ENCODE measurements at places on chromosomes 3 and 15.

GRCh38 chr15:39403640-39404117, 177.2 kb upstream of the THBS1 start:
- no peak for DNase-seq

DNA sequence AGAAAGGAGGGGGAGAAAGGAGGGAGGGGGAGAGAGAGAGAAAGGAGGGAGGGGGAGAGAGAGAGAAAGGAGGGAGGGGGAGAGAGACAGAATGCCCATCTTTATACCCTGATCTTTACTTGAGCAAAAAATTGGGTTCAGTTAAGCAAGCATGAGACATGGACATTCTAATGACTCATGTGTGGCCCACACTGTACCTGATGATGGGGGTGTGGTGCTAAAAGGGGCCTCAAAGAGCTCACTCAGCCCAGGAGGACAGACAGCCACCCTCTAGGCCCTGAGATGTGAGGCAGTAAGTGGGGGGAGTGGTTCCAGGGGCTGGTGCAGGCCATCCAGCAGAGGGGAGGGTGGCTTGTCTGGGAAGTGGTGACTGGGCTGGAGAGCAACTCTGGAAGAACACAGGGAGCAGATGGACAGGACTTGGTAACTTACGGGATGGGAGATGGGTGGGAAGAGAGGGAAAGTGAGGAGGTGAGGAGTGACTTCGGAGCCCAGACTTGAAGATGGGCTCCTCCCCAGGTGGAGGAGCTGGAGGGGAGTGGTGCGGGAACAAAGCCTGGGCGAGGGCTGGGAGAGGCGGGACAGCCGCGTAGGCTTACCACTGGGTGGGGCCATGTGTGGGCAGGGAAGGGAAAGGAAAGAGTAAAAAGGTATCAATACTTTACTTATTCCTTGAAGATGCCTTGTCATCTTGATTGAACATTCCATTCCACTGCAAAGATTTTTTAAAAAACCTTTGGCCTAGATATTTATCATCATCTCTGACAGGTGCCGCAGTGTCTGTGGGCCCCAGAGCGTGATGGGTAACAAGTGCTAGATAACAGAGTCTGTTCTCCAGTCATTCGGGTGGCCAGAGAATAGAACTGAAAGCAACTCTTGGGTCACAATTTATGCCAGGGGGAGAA, 32.3 kb downstream of the TSPAN3 start:
- DNase-seq, result no peak

- DNase-seq, result no peak
These were observed 146.3 kb upstream of the SOX2 start for GRCh38 chr3:181565416-181565815.

DNA sequence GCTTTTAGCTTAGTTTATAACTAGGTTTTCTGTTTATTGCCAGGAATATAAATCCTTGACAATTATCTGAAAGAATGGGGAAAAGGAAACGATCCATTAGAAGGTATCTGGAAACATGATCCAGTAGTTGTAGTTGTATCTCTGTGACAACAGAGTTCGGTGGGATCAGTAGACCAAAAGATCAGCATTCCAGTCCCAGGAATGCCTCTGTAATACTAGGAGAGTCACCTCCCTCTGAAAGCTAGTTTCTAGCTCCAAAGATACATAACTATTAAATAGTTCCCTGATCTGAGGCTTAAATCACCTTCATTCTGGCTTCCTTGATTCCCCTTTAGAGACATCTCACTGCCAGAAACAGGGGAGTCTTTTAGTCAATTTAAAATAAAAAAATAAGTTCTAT, 34.1 kb downstream of the MB21D2 start:
- no peak for DNase-seq

DNA sequence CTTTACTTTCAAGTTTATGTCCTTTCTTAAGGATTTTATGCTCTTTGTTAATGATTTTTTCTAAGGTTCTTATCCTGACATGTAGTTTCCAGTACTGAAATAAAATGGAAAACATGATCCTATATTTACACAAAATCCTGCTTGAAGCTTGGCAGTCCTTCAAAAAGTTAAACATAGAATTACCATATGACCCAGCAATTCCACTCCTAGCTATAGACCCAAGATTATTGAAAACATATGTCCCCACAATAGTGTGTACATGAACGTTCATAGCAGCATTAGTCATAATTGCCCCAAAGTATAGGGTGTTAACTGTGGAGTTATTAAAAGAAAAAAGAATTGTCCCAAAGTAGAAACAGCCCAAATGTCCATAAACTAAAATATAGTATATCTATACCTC, 33.2 kb downstream of the ITGB5 start:
- DNase-seq, result no peak

DNA sequence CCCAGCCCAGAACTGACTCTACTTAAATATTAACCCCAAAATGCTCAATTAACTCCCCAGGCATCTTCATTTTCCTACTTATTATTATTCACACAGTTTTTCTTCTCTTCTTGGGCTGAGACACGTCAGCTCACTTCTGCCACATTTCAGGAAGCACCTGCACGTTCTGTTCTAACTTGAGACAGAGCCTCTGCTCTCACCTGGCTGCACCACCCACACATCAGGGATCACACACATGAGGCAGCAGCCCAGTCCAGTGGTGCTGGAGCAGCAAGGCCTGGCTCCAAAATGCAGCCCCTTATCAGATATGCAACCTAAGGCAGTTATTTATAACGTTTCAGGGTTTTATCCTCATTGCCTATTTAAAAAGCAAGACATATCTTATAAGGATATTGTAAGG, 127.5 kb downstream of the OSBPL10 start:
- peak; percentile 46 for DNase-seq

DNA sequence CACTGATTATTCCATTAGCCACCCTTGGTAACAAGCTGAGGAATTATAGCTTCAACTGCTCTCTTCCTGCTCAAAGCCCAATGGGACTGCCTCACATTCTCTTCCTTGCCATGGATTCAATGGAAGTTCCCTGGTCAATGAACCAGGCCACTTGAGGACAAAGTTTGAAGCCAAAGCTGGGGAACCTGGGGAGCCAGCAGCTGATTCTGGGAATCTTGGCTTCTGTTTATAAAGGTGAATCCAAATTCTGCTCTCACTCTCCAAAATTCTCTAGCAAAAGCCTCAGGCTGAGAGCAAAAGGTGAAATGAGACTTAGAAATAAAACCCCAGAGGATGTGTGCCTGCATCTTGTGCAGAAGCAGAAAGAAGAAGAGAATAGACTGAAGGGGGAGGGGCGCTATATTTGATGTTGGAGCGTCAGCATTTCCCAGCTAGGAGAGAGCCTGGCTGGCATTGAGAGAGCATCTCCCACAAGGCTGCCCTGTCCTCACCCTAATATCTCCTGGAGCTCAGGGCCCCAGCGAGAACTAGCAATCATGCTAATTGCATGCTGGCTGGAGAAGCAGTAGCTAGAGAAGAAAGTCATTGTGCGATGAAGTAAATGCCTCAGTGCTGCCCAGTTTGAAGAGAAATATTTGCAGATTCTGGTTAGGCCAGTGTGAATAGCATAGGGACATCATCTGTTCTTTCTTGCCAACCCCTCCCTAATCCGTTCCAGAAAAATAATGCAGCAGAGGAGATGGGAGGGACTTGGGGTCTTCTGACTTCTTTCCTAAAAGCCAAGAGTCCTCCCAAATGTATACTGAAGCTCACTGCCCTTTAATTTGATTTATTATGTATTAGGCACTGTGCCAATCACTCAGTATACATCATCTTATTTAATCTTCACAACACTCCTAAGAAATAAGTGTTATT, 34.9 kb upstream of the GAP43 start:
- DNase-seq, result no peak

DNA sequence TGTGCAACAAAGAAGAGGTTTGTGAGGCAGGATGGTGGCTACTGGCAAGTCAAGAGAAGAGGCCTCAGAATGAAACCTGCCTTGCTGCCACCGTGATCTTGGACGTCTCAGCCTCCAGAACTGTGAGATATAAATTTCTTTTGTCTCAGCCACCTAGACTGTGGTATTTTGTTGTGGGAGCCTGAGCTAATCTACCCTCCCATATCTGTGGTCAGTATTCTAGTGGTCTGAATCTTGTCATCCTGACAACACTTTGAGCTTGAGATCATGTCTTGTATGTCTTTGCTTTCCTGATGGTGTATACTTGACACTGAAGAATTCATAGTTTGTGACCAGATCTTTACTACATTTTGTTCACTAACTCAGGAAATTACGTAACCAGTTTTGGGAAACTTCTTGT, 240.6 kb upstream of the GOLIM4 start:
- no peak for DNase-seq

DNA sequence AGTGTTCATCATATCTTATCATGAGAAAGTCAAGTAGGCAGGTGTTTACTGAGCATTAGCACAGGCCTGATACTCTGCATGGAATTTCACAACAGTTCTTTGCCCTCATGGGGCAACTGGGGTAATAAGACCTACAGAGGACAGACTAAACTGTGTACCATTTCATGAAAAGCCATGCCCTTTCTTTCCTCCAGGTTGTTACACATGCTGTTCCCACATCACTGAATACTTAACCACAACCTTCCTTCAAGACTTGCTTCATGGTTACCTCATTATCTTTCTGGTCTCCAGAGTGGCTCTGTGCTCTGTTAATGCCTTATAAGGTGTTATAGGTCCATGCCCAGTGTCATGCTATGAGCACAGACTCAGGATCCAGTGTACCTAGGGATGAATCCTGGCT, 28.2 kb upstream of the RSL24D1 start:
- no peak for DNase-seq

DNA sequence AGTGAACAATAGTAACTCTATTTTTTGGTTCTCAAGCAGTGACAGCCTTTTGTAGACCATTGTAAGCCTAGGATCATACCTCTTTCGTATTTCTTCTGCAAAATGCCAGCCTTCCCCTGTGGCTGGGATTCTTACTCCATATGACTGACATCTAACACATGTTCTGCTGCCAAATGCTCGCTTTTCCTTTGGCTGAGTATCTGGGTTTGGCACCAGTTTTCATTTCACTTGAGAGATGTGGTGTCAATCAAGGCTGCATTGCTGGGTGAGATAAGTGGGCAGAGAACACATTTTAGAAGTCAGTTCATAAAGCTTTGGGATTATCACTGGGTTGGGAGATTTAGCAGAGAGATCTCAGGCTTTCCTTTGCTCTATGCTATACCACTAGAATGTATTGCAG, 514.7 kb upstream of the SGO1 start:
- no peak for DNase-seq

DNA sequence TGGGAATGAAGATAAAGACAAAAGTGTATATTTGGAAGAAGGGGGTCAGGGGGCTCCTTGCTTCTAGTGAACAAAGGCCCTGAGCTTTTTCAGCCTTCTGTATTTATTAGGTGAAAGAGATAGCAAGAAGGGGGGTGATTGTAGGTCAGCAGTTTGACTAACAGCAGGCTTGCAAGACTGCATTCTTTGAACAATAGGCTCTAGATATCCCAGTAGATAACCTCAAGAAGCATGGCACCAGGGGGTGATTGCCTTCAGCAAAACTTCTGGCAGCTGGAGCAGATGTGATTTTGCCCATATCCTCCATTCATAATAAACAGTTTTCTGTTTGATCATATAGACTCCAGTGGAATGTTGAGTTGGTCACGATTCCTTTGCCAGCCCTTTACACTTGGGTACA, 31.7 kb upstream of the GOLIM4 start:
- DNase-seq, result no peak

DNA sequence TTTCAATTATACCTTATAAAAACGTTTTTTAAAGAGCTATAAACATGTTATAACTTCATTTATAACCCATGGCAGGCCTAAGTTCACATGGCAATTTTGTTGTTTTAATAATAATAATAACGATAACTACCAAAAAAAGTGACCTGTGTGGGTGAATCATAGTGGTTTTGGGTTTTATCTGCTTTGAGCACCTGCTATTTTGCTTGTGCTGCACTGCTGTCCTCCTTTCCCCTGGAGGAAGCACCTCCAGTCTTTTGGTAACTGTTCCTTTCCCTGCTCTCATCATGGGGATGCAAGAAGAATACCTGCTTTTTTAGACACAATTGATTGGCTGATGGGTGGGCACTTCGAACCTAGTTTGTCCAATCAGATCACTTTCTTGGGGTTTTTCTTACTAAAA, 388.0 kb upstream of the TBL1XR1 start:
- DNase-seq, result no peak

DNA sequence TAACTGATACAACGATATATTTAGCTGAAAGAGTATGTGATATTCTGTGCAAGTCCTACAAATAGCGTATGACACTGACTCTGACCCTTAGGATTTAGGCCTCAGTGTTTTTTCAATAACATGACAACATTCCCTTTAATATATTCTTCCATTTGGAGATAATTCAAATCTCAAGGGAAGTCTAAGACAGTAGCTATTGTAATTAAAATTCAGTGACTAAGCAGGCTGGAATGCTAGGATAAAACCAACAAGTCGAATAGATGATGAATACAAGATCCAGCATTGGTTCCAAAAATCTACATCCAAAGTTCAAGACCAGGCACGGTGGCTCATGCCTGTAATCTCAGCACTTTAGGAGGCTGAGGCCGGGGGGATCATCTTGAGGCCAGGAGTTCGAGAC, 56.2 kb downstream of the QTRT2 start:
- no peak for DNase-seq

DNA sequence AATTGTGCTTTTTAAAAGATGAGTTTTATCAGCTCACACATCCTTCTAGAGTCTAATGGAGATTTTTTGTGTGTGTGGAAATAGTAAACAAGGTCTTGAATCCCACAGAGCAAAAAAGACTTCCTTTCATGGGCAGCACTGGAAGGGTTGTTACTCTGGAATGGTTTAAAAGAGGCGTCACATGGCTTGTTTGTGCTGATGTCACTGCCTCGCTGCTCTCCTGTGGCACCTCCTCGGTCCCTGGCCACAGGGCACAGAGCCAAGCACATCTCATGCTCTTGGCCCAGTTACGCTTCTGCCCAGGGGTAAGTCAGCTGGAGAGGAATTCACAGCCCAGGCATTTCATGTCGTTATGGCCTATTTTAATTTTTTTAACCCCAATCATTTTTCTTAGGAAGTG, 53.2 kb downstream of the PGPEP1L start:
- DNase-seq, result no peak

GRCh38 chr3:101433652-101434051, 79.4 kb downstream of the SENP7 start:
- no peak for DNase-seq

DNA sequence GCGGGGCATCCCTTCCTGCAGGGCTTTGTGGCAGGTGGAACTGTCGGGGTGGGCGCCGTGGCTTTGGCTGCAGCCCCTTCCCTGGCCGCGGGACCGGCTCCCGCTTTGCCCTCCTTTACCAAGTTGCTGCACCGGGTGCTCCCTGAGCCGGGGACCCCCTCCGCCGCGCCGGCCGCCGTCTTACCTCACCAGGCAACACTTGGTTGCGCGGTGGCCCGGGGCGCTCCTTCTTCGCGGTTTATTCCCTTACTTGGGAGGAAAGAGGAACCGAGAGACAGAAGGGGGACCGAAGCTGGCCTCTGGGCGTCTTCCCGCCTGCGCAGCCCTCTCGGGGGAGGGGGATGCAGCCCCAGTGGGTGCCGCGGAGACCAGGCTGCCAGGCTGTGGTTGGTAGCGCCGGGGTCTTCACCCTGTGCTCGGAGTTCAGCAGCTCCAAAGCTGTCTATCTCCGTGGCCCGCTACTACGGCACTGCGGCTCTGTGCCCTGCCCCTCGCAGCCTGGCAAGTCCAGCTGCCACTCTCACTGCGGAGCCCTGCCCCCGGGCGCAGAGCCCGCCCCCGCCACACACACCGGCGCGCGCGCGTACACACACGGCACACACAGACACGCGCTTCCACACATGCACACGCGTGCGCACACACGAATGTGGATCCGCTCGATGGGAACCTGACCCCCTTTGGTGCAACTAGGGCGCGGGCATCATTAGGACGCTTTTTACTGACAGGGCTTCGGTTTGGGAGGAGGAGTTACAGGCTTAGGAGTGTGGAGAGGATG, at the start of gene DGKG:
Gene DGKG (minus strand): TSS at position 473 of the 775 bp plus-strand sequence. CDS start 41,775 bp downstream, outside the sequence.
- no peak for DNase-seq

Data from NAMALWA (cell line).